ENCODE measurements at places on chromosomes 2 and 18.

- no peak for DNase-seq
These were observed 38.9 kb downstream of the ZNF385B start for GRCh38 chr2:179822540-179822939.

DNA sequence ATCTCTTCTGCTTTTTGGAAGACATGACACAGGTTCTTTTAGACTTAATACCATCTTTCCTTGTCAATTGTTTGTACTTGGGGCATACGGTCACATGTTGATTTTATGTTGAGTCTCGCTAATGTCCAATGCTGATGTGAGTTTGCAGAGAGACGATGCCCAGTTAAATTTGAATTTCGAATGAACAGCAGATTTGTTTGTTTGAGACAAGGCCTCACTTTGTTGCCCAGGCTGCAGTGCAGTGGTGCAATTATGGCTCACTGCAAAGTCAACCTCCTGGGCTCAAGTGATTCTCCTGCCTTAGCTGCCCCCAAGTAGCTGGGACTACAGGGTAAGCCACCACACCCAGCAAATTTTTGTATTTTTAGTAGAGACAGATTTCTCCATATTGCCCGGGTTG lies 473.5 kb downstream of the RIT2 start:
- DNase-seq = no peak

- no peak for DNase-seq
These were observed 103.2 kb upstream of the HS6ST1 start for GRCh38 chr2:128421861-128422311.

GRCh38 chr2:200380833-200381542 lies 74.5 kb downstream of the SPATS2L start:
- DNase-seq = no peak

DNA sequence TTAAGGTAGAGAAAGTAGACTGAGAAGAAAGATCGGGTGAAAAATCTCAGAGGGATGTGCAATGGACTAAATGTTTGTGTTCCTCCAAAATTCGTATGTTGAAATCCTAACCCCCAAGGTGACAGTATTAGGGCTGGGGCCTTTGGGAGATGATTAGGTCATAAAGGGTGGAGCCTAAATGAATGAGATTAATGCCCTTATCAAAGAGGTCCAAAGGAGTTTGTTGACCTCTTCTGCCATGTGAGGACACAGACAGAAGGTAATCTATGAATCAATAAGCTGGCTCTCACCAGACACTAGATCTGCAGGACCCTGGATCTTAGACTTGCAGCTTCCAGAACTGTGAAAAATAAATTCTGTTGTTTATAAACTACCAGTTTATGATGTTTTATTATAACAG lies 2.7 kb upstream of the NMI start:
- DNase-seq = no peak
